ENCODE measurements at places on chromosomes 16 and 17.

DNA sequence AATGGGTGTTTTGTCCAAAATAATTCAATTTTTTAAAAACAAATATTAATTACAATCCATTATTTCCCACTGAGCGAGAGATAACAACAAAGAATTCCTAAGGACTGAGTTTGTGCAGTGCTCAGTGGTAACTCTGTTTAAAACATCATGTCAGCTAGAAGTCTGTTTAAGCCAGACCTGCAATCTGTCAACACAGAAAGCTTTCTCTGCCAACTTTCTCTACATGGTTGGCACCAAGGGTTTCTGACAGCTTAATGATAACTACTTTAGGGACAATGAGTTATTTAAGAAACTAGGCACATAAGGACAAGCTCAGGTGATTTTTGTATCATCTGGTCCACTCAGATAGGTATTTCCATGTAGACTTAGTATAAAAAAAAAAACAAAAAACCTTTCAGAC, 81.8 kb downstream of the WDR59 start:
- DNase-seq, result no peak

GRCh38 chr16:83951544-83951943, 1.5 kb upstream of the OSGIN1 start:
- no peak for DNase-seq

- no peak for DNase-seq
Observed at GRCh38 chr17:79676796-79677195, 53.9 kb upstream of the ENPP7 start.

DNA sequence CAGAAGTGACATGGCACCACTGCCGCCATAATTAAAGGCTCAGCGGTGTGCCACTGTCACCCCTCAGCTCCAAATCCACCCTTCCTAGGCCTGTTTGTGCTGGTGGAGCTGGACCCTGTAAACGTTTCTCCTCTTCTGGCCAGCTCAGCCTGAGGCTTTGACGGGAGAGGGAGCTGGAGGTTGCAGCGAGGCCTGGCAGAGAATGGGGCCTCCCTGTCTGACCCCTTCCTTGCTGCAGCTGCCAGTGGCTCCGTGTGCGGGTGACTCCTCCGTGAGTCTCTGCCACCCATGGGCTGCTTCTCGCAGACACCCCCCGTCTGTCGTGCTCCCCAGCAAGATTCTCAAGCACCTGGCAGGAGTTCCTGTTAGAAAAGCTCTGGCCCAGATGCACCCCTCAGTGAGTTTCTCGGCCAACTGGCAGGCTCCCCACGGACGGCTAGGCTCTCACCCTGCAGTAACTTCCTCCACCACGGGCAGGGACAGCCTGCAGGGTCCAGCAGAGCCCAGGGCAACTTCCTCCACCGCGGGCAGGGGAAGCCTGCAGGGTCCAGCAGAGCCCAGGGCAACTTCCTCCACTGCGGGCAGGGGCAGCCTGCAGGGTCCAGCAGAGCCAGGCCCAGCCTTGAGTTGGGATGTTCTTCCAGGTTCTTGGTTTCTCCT, 4.7 kb upstream of the CHMP6 start:
- DNase-seq, result no peak

DNA sequence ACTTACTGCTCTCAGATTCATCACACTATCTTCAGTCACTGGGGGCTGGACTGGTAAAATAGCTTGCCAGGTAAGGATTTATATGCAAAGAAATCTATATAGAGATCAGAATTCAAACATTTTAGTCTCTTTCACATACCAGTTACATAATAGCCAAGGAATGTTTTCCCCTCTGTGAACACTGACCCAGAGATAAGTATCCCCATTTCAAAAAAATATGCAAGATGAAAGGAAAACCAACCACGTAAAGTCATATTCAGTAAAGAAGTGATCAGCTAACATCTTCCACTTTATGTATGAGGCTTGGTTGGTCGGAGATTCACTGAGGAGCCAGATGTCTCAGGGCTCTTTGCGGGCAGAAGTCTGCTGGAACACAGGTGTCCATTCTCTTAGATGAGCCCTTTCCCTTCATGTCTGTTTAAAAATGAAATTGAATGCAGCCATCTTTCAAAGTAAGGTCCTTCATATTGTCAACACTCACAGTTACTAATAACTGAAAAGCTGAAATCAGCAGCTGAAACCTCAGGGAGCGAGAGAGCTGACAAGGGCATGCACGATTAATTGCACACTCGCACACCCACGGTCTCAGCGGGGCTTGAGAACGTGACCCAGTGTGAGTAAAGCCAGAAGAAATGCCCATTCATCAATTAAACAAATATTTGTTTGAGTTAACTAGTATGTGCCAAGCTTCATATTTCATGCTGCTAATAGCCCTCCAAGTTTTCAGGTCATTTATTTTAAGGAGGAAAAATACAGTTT, 161.2 kb downstream of the MRTFB start:
- DNase-seq, result no peak

GRCh38 chr17:17424552-17424951, 52.2 kb upstream of the MED9 start:
- DNase-seq, result no peak
